ENCODE measurements at places on chromosomes 1 and 21.

DNA sequence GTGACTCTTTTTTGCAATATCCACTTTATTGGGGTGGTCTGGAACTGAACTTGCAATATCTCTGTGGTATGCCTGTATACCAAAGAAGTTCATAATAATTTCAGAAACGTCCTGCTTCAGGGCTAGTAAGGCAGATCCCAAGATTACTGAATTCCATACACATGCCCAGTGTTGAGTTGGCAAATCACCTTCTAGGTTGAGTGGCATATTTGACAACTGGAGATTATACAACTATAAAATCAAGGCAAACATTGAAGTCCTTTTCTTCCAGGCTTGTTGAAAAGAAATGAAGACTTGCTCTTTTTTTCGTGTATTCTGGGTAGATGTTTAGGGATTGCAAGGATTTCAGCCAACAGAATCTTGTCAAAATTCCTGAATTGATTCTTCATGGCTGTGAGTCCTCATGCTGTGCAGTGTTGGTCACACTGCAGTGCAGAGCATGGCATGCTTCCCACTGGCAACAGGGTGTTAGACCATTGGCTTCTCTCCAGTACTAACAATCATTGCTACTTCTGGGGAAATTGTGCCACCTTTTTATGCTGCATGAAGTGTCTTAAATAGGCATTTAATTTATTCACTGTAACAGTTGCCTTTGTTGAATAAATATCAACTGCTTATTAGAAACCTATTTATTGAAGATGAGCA is 367.1 kb upstream of the ADGRL4 start:
- DNase-seq: no peak

DNA sequence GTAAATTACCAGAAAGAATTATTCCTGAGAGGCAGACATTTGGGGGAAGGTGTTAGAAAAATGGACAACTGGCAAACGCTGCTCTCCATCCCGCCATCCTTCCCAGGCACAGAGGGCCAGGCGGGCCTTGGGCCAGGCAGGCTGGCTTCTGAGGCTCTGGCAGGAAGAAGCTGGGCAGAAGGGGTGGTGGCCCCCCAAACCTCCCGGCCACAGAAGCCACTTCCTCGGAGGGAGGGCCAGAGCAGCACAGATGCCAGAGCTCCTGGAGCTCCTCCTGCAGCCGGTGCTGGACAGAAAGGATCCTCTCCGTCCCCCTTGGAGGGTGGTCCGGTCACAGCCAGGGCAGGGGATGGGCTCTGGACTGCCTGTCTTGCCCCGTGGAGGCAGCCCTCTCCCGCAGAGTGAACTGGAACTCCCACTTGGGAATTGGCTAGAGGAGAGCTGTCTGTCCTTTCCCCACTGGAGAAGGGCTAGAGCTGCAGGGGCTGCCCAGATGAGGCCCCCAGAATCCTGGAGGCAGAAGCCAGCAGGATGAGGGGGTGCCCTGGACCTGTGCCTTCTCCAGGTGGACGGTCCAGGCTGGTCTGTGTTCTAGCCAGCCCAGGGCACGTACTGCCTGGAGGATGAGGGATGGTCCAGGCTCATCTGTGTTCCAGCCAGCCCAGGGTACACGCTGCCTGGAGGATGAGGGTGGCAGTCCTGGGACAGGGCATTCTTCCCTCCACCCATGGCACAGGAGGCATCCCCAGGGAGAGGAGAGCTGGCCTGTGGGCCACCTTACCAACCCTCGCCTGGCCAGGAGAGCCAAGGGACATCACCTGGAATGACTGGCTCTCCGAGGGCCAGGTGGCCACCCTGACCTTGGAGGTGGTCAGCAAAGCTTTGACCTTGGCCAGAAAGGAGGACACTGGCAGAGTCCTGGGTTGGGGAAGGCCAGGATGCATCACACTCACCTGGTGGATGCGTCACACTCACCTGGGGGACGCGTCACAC is 47.4 kb upstream of the ACTRT2 start:
- DNase-seq: no peak

GRCh38 chr1:206772243-206772937 is at the start of gene IL10:
Gene IL10 (minus strand): TSS chr1:206772494. CDS start chr1:206772435, 59 bp downstream.
- no peak for DNase-seq

DNA sequence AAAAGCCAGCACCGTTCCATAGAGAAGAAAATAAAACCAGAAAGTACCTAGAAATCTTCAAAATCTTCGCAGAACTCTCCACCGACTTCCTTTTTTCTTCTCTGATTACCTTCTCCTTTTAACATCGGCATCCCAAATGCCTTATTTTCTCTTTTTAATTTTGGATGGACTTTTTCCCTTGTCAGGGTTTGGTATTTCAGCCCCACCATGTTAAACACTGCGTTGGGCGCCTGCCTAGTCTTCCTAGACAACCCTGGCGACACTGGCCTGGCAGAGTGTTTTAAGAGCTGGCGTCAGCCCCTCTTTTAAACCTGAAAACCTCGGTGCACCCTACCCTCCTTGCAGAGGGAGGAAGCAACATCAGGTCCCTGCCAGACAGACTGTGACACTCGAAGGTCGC is 66.0 kb upstream of the EFHD2 start:
- DNase-seq: no peak

DNA sequence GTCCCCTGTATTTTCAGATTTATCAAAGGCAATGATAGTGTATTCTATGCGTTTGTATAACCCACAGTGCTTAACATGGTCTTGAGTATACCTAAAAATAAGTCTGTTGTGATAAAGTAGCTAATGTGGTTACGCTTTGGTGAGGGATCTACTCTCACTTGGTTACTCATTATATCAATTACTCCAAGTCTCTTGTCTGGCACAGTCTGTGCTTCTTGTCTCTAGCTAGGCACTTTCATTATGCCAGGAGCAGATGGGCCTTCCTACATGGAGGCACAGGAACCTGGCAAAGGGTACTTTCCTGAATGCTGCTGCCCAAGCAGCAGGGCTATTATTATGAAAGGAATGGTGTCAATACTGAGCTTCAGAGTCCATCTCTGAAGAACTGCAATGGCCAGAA is 4.2 kb upstream of the PTPN22 start:
- DNase-seq: no peak

GRCh38 chr1:9135073-9135836 is 6.4 kb upstream of the GPR157 start:
- no peak for DNase-seq

DNA sequence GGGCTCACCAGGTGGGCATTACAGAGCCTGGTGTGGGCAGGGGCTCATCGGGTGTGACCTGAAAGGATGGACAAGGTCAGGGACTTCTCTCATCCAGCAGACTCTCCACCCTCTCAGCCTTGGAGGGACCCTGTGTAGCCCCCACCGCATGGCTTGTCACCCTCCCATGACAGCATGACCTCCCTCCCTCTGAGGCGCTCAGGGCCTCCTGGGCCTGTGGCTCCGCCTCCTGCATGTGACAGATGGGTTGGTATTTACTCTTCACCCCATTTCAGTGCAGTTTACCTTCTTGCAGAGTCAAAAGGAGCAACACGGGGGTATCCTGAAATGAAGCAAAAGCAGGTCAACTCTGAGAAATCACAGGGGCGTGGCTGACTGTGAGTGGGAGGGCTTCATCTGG is 298.6 kb upstream of the AJAP1 start:
- no peak for DNase-seq

DNA sequence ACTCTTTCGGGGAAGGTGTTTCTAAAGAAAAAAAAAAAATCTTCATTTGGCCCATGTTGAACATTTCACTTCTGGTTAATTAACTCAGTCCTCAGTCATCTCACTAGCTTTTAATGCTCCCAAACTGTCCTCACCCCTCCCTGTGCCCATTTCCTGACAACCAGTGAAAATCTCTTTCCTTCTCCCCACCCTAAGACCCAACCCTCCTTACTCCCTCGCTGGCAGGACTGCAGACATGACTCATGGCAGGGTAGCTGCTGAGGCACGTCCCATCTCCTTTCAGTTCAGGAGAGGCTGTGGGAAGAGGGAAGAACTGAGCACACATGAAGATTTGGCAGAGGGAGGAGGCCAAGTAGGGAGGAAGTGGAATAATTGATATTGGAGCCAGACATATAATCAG is 12.6 kb downstream of the PKP1 start:
- DNase-seq: no peak

DNA sequence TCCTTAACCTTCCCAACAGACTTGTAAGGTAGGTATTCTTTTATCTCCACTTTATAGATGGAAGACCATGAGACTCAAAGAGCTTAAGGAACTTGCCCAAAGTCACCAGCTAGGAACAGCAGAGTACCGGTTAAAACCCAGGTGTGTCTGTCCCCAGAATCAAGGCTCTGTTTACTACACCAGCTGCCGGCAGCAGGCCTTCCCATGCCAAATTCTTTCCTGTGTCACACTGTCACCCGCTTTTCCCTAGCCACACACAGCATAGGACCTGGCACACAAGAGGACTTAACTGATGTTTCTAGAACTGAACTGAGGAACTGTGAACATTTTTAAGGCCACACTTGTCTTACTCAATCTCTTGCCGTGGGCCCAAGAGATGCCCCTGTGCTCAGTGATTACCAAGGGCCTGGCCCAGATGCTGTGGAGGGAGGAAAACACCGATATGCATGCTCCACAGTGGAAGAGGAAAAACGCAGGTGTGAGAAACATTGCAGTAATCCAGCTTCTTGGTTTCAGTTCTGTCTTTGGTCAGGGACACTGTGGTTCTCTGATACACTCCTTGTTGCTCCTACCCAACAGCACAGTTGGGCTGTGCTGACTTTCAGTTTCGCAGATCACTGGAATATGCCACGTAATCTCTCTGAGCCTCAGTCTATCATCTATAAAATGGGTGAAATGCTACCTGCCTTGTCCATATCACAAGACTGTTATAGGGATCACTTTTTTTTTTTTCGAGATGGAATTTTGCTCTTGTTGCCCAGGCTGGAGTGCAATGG is 13.9 kb upstream of the LY9 start:
- no peak for DNase-seq

- DNase-seq: no peak
Observed at GRCh38 chr1:24756395-24756794, 11.1 kb downstream of the CLIC4 start.

GRCh38 chr1:113780374-113781146 is 21.3 kb upstream of the PHTF1 start:
- DNase-seq: no peak

DNA sequence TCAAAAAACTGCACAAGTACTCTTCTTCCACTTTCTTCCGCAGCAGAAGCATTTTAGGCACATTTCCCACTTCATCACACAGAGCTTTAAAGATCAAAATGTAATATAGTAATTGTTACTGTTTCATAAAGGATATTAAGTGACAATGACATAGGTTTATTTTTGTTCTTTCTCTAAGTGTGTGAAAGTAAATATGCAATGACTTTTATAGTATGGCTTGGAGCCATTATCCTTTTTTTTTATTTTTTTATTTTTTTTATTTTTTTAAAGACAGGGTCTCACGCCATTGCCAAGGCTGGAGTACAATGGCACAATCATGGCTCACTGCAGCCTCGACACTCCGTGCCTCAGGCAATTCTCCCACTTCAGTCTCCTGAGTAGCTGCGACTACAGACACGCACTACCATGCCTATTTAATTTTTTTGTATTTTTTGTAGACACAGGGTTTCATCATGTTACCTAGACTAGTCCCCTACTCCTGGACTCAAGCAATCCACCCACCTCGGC is 7.0 kb downstream of the TRIM33 start:
- DNase-seq: no peak

DNA sequence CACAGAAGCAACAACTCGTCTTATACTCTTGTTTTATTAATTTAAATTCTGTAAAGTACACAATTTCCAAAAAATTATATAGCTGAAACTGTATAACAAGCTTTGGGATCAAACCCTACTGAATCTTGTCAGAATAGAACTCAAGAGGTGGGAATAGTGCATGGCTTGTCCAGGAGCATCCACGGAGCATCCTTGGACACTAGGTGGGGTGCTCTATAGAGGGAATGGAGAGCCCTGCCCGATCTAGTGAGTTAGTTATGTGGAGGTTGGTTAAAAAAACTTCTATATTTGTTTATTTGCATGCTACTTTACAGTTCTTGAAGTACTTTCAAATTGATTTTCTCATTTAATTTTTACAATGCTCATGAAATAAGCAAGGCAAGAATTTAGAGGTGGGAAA is 28.3 kb downstream of the ROR1 start:
- no peak for DNase-seq

DNA sequence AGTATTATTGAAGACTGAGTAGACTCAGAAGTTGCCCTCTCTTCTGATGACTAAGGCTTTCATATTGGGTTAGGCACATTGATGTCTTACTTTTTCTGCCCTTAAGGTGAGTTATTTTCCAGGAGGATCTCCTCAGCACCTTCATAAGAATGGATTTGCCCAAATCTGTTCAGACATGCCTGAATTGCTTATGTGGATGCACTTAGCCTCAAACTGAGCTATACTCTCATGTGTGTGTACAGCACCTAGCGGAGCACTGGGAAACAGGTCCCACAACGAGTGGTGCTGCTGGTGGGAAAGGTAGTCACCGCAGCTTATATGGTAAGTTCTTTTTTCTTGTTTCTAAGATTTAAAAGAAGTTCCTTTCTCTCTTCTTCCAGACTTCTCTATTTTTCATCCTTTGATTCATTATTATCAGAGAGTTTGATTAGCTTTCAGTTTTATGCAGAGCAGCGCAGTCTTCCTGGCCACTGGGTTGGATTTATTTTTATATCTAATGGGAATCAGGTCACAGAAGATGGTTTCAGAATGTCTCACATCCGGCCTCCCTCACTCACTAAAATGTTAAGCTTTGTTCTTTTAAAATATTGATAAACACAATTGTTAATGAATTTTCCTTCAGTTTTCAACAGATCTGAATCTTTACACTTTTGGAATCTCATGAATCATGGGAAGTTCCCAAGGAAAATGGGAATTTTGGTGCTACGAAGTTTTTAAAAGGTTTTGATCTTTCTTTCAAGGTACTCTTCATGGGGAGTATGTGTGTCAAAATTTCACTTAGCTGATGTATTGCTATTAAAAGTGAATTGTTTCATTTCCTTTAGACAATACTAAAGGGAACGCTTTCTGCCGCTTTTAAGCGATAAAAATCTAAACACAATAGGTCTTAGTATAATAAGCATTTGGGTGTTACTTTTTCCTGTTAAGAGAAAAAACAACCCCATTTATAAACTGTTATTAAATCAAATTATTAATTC is 58.5 kb downstream of the EXTL2 start:
- DNase-seq: no peak

GRCh38 chr1:109269981-109270622 is 12.8 kb downstream of the PSRC1 start:
- DNase-seq: no peak

DNA sequence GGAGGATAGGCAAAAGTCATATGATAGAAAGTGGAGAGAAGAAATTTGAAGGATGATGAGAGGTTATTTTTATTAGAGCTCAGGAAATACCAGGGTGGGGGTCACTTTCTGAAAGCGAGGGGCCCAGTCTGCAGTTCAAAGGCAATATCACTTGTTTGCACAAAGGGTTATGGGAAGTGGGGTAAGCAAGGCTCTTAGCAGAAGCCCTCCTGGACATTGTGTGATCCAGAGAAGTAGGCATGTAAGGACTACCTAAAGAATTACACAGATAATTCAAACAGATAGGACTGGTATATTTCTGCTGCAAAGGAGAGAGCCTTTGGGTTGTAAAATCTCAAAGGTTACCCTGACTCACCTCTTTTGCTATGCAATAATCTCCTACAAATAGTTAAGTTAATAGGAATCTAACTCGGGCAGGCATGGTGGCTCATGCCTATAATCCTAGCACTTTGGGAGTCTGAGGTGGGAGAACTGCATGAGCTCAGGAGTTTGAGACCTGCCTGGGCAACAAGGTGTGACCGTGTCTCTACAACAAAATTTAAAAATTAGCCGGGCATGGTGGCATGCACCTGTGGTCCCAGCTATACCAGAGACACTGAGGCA is 25.2 kb upstream of the PRRC2C start:
- no peak for DNase-seq
